ENCODE measurements at places on chromosomes 13 and 19.
A peak's percentile ranks its signal among the peaks of the same experiment; 100 is the strongest.

DNA sequence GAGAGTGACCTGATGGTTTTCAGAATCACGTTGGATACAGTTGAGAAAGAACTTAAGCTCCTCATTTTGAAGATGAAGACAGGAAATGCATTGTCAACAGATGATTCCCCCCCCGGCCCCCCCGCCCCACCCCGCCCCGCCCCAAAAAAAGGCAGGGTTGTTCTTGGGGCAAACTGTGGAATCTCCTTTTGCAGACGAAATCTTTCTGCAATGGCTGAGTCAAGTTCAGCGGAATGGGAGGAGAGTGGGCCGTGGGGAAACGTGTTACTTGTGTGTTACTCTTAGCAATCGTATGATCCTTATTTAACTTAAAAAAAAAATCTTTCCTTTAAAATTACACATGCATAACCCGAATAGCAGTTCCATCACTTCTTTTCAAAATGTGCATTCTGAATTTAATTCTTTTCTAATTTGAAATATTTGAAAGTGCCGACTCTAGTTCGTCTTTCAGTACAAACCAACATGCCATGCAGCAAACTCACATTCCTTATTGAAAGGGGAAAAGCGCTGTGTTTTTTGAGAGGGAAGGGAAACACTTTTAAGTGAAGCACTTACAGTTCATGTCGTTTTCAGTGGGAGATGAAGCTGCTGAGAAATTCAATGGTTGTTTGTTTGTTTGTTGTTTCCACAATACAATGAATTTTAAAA lies 348.5 kb upstream of the ARGLU1 start:
- DNase-seq = peak; percentile 29

GRCh38 chr19:39587496-39587895 lies 14.8 kb upstream of the LGALS13 start:
- no peak for DNase-seq

- DNase-seq = no peak
Measured at GRCh38 chr13:27744801-27745200, 47.5 kb upstream of the GSX1 start.

DNA sequence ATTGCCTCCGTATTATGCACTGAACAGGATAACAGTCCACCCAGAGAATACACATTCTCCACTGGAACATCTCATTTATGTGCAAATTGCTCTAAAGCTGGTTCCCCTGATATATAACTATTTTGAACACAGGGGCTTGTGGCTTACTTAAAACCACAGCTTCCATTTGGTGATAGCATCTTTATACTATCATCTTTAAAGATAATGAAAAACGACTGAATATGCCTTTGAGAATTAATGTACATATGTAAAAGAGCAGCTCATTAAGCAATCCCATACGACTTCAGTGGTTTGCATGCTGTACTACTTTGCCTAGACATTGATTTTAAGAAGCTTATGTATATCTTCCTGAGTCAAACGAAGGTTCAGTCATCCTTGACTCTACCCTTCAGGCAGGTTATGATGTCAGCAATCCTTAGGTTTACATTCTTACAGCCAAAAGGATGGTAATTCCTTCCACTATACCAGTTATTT lies 40.8 kb downstream of the BRD4 start:
- peak; percentile 31 for DNase-seq

- no peak for DNase-seq
Measured at GRCh38 chr13:80336370-80336769, 4.6 kb downstream of the SPRY2 start.

DNA sequence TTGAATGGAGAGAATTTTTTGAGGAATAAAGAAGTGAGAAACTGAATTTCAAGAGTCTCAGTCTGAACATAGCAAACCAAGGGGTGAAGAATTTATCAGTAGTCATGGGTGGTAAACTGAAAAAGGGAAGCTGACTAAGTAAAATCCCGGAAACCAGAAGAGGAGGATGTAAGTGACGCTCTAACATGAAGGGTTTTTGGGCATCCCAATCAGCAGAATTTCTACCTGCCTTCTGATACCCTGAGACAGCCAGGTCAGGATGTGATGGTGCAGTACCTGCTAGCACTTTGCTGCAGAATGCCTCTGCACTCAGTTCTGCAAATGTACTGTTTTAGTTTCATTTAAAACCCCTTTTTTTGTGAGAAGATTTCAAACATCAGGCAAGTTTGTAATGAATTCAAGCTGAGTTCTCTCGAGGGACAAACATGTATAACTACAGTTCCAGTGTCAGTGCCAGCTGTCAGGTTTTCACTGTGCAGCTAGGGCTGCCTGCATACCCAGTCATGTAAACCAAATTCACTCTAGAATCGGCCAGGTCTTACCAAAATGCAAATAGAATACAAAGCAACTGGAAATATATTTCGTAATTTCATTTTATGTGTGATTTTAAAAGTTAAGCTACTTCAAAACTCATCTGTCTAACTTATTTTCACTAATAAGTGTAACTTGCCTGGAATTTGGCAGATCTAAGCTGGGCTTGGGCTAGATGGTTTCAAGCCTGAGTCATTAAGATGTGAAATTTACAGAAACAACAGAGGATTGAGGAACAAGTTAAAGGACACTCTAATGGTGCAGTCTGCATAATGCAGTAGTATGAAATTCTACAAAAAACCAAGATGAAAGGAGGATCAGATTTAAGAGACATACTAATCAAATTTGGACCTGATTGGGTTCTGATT lies 13.8 kb downstream of the METTL21C start:
- DNase-seq = peak; percentile 20

GRCh38 chr19:33905937-33906577 lies 109.4 kb downstream of the KCTD15 start:
- DNase-seq = no peak

GRCh38 chr13:99659226-99659625 lies 158.0 kb downstream of the TM9SF2 start:
- no peak for DNase-seq

- peak; percentile 54 for DNase-seq
Measured at GRCh38 chr13:59877933-59878332, 285.8 kb downstream of the DIAPH3 start.

DNA sequence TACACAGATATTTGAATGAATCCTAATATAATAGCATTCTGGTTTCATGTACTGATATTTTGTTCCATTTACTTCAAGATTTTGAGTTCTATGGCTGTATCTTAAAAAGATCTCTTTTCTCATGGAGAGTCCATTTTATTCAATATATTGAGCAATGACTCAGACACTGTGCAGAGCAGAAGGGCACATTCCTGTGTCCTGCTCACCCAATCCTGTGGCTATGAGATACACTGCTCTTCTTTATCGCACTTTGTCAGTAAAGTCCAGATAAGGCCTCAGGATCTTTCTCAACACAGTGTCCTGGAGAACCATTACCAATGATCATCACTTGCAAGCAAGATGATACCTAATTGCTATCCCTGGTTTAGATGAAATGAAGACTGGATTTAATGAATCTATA lies 155.0 kb downstream of the CYSLTR2 start:
- peak; percentile 80 for DNase-seq

DNA sequence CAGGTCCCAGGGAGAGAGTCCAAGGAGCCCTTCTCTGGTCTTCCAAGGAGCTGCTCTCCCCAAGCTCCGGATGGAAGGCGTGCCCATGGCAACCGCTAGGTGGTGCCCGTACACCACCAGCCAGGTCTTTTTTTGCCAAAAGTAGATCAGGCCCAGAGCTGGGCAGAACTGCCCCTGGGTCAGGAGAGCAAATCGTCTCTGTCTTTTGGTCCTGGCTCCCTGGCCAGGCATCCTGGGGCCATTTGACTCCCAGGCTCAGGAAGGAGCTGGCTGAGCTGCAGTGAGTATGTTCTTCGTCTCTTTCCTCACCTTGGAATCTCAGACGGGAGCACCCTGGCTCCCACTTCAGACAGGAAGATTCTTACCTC lies 24.6 kb upstream of the BCL3 start:
- DNase-seq = peak; percentile 67

- DNase-seq = peak; percentile 47
Measured at GRCh38 chr19:41350735-41351338, 2.9 kb downstream of the TGFB1 start.

- DNase-seq = peak; percentile 98
Measured at GRCh38 chr19:27793644-27794493, 1419.1 kb downstream of the UQCRFS1 start.

GRCh38 chr19:45103156-45103507 lies 10.2 kb downstream of the PPP1R37 start:
- DNase-seq = peak; percentile 37

GRCh38 chr19:55483706-55484592 lies 1.0 kb upstream of the NAT14 start:
- no peak for DNase-seq

- peak; percentile 27 for DNase-seq
Measured at GRCh38 chr19:8585894-8586750, 8.9 kb upstream of the MYO1F start.

DNA sequence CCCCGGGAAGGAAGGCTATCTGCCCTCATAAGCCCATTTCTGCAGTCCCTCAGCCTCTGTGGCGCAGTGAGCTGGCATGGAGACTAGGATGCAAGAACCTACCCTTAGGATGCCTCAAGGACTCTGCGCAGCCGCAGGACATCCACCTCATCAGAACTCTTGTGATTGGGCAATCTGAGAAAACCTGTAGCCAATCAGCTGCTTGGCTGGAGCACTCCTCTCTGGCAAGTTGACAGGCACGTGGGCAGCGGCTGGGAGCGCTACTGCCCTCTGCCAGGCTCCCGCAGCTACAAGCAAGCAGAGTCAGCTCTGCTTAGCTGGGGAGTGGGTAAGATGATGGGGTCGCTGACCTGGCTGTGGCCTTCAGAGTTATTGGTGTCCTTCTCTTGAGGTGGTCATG lies 1.5 kb upstream of the ECSIT start:
- DNase-seq = peak; percentile 71

- DNase-seq = no peak
Measured at GRCh38 chr19:16594681-16595091, 22.5 kb upstream of the SLC35E1 start.

DNA sequence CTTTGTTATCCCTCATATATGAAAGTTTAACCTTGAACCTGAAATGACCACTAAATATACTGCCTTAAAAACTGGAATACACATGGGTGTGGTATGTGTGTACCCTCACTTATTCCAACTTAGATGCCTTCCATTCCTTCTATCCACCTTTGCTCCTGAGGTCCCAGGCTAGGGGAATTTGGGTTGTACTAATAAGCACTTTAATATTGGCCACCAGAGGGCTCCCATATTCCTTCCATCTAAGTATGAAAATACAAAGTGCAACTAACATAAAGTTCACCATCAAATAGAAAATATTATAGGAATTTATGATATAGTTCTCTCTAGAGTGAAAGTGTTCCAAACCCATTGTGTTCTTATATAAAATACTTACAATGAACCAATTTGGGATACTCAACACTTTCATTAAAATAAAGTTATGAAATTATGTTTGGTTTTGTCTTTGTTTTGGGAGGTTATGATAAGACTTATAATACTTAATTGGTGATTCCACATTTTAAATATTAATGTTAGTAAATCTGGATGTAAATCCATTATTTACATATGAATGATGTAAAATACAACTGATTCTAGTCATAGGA lies 62.3 kb downstream of the ITGBL1 start:
- DNase-seq = peak; percentile 79

GRCh38 chr13:51240178-51240577 lies 18.0 kb downstream of the FAM124A start:
- DNase-seq = no peak

GRCh38 chr13:41596190-41596589 lies 138.8 kb downstream of the RGCC start:
- no peak for DNase-seq

DNA sequence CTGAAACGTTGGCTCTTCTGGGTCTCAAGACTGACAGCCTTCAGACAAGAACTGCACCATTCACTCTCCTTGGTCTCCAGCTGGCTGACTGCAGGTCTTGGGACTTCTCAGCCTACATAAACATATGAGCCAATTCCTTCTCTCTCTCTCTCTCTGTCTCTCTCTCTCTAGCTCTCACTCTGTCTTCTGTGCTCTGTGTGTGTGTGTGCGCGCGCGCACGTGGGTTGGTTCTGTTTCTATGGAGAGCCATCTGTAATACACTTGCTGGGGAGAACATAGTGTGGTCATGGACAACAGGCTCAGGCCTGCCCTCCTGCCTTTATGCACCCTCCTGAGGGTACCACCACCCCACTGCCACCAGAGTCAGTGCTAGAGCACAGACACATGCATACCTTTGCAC lies 13.7 kb upstream of the SERPINE3 start:
- DNase-seq = no peak

DNA sequence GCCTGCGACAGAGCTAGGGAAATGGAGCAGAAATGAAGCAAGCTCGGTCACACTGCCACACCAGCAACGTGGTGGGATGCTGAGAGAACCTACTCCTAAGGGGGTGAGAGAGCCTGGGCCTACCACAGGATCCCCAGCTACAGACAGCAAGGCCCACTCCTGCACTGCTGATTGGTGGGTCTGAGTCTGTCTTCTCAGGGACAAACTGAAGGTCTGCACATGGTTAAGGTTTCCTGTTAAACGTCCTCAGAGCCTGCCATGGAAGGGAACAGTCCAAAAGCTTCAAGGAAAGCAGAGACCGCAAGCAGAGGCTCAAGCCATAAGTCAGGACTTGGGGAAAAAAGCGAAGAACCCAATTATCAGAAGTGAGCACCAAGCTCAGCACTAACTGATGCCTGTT lies 53.5 kb upstream of the MED4 start:
- no peak for DNase-seq

DNA sequence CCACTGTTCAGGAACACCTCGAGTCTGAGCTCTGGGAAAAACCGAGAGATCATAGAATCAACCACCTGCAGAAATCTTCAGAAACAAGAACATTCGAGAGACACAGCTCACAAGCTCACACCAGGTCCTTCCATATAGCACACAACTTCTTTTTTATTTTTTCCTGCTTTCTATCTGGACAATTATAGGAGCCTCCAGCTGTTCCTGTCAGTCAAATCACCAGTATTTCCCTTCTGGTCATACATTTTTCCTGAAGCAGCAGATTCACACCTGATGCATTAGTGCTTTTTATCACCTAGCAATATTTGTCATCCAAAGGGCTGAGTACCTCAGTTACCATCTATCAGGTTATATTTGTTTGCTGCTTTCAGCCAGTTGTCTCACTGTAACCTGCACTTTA lies 323.5 kb downstream of the FOXO1 start:
- no peak for DNase-seq

DNA sequence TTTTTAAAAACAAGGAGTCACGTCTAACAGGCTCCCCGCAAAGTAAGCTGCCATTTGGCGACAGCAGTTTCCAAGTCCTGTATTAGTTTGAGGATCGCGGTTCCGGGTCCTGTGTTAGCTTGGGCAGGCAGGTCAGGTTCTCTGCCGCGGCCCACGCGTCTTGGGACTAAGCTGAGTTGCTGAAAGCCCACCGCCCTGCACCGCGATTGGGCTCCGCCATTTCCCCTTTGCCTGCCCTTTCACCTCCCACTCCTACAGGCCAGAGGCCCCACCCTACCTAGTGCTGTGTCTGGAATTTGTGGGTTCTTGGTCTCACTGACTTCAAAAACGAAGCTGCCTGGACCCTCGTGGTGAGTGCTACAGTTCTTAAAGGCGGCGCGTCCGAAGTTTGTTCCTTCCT lies 6.8 kb downstream of the PARP4 start:
- no peak for DNase-seq
